ENCODE measurements at places on chromosomes 6 and 20.

GRCh38 chr6:34953061-34954025 lies 64.3 kb downstream of the ANKS1A start:
- DNase-seq, result peak; percentile 65

- DNase-seq, result no peak
These were observed 452.3 kb downstream of the HTR1B start for GRCh38 chr6:77010931-77011542.

GRCh38 chr6:33075208-33075567 lies 602 bp upstream of the HLA-DPB1 start:
- DNase-seq, result no peak

GRCh38 chr6:162554531-162554930 lies 173.0 kb downstream of the PRKN start:
- no peak for DNase-seq

- no peak for DNase-seq
These were observed 130.4 kb upstream of the ECI2 start for GRCh38 chr6:4265740-4266139.

- no peak for DNase-seq
These were observed 15.1 kb upstream of the RTF2 start for GRCh38 chr20:56453352-56453751.

DNA sequence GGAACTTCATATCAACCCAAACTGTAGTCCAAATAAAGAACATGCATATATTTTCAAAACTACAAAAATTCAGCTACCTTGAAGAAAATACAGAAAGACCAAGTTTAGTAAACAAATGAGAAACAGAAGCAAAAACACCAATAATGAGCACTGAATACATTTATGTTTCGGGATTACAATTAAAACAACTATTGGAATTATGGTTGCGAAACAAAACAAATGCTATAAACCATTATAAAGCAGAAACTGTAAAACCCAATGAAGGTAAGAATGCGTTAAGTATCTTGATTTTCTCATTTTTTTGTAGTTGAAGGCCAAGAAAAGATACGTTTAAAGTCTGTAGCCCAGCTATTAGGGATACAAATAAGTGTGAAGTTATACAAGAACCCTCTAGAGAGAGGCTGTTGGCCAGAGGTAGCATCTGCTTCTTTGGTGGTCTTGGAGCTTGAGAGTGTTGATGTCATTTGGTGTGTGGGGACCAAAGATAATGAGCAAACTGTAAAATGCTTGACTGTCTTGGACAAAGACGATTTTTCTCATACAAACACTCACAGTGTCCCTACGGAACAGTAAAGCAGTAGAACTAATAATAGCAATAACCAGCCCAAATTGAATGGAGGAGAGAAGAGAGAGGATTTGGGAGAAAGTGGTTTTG lies 111.5 kb downstream of the PRND start:
- no peak for DNase-seq

GRCh38 chr20:12023194-12023795 lies 105.6 kb downstream of the BTBD3 start:
- DNase-seq, result no peak

GRCh38 chr6:19322691-19323485 lies 514.3 kb upstream of the ID4 start:
- DNase-seq, result no peak

DNA sequence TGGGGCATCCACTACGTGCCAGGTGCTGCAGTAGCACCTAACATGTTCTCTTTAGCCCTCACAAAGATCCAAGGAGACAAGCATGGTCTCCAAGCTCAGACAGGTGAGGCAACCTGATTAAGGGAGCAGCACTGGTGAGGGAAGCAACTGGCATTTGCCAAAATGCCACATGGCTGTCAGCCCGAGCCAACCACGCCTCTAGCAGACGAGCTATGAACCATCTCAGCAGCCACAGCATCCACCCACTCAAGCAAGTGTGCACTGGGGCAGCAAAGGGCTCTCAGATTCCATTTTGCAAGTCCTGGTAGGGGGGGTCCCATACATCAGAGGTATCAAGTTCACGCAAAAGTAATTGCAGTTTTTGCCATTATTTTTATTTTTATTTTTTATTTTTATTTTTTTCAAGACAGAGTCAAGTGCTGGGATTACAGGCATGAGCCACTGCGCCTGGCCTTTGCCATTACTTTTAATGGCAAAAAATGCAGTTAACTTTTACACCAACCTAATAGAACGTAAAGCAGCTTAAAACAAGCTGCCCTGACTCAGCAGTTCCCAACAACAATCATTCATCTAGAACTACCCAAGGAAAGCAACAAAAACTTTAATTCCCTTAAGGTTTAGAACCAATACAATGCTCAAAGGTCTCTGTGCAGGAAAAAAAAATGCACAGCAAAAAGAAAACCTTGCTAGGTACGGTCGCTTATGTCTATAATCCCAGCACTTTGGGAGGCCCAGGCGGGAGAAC lies 36.3 kb upstream of the SPDEF start:
- DNase-seq, result no peak
